ENCODE measurements at places on chromosomes 11 and 22.

- DNase-seq = no peak
Observed at GRCh38 chr11:68994161-68994893, 13.5 kb upstream of the MRGPRD start.

- DNase-seq = no peak
Observed at GRCh38 chr11:34213366-34213765, 107.9 kb downstream of the NAT10 start.

DNA sequence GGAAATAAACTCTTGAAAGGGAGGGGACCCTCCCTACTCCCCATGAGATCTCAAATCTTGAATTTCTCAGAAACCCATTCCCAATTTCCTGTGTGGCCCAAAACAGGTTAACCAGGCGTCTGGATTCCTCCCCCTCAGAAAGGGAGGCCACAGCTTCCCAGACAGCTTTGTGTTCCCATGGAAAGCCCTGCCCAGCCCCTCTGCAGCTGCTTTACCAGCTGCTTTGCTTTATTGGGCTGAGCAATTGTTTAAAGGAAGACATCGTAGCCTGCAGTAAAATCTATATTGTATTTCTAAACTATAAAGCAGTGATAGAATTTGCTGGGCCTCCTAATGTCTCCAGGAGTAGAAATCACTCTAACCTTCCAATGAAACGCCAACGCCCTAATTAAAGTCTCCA lies 97.4 kb downstream of the CHST1 start:
- DNase-seq = no peak

GRCh38 chr22:49340406-49340805 lies 487.3 kb downstream of the BRD1 start:
- DNase-seq = no peak

GRCh38 chr22:36383110-36383581 lies 4.6 kb downstream of the MYH9 start:
- peak; percentile 81 for DNase-seq

- DNase-seq = no peak
Observed at GRCh38 chr22:24593836-24594568, 1.1 kb upstream of the LRRC75B start.

DNA sequence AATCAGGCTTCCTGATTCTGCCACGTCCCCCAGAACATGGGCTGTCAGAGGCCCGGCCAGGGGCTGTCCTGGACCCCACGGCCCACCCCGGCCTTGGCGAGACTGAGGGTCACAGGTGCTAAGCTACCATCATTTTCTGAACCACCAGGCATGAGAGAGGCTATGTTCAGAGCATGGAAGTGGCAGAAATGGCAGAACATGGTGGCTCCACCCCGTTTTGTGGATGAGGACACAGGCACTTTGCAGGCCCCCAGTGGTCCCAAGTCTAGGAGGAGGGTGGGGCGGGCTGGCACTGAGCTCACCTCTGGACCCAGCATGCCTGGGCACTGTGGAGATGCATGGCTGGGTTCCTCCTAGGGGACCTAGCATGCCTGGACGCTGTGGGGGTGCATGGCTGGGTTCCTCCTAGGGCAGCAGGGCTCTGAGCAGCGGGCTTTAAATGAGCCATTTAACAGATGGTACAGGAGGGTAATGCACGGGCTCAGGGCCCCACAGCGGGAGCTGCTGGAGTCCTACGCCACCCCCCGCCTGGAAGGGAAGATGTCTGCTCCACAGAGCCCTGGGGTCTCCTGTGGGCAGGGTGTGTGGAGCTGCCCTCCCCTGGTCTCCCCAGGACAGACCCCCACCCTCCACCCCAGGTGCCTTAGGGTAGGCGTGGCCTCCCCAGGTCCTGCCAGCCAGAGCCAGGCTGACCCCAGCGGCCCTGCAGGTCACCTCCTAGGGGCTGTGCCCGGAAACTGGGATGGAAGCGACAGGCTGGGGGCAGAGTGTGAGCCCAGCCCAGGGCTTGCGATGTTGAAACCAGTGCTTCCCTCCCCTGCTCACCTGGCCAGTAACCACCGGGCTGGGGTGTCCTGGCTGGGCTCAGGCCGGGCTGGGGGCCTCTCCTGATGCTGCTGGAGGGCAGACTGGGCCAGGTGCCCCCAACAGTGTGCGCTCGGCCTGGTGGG lies 6.1 kb upstream of the MUC5AC start:
- no peak for DNase-seq

- no peak for DNase-seq
Observed at GRCh38 chr11:58927393-58928106, 11.7 kb upstream of the GLYATL1 start.

GRCh38 chr22:45537734-45538181 lies 35.1 kb downstream of the FBLN1 start:
- DNase-seq = no peak

- no peak for DNase-seq
Observed at GRCh38 chr22:35195821-35196220, 61.5 kb upstream of the HMGXB4 start.

All from CD4-positive, alpha-beta T cell treated with Interleukin-4 for 4 hours (primary cell).